Stimulated activated CD4-positive, alpha-beta T cell treated with anti-CD3 and anti-CD28 coated beads, Interleukin-12 subunit alpha, Interleukin-12 subunit beta, amount 100 ng/mL, for 24 hours (primary cell): ENCODE measurements at places on chromosomes 13 and 19.

GRCh38 chr19:45160870-45161737, at the start of gene NKPD1:
TSS of gene NKPD1 (minus strand) at chr19:45160982. CDS start at chr19:45160150, 832 bp downstream.
- no peak for DNase-seq

DNA sequence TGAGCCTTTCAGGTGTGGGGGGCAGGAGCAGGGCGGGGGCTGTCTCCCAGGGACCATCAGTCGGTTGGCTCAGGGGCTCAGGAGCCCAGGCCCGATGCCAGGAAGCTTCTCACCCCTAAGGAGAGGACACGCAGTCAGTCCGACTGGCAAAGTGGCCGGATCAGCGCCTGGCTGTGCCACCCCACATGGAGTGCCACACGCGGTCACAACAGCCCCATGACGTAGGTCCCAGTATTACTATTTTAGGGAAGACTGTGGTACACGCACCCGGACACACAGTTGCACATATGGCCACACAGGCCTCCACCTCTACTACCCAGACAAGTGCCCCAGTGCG, 29.3 kb upstream of the GRTP1 start:
- DNase-seq = no peak

GRCh38 chr13:39524795-39525194, 78.2 kb downstream of the LHFPL6 start:
- DNase-seq = no peak

- no peak for DNase-seq
Measured at GRCh38 chr13:77919246-77919920, 752 bp upstream of the EDNRB start.

GRCh38 chr13:76715621-76716020, 170.6 kb downstream of the KCTD12 start:
- DNase-seq = no peak

DNA sequence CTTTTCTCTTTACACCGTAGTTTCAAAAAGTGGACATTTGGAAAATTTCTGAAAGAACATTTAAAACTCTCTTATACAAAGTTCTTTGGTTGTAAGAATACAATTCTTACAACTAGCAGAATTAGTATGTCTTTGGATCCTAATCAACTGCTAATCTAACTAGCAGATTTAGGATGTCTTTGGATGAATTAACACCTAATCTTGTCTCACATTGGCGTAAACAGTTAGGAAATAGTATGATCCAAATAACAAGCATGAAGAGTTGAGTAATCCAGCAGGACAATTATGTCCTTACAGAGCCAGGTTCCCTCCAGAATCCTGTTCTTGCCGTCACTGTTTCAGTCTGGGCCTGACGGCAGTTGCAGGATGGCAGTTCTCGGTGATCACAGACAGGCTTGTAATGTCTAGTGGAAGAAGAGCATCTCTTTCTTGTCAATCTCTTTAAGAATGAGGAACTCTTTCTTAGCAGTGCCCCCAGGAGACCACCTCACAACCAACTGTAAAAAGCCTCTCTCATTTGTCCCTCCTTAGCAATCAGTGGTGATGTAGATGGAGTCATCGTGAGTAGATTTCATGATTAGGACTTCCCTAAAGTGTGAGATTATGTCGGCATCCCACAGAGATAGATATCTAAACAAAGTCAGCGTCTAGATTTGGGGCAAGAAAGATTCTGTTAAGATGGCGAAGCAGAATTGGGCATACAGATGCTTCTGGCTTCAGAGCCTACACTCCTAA, 5.7 kb upstream of the TNFSF13B start:
- no peak for DNase-seq
